ENCODE measurements at places on chromosomes 16 and 17. TPM values are rescaled to one million over a fixed set of nuclear protein-coding genes. Genes with fewer than 3 reads are reported as not detected.

DNA sequence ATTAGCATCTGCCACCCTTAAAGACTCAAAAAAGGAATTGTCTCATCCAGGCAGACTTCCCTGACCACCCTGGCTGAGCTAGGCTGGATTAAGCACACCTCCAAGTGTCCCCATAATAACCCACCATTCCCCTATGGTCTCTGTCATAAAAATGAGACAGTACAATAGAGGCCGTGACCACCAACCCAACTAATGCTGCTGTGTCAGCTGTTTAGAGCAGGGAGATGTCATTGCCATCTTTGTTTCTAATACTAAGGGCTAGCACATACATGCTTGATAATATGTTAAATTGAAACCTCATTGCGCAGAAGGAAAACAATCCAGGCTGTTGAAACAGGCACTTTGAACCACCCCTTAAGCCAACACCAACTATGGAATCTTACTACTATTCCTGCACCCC lies 7.2 kb upstream of the ADAMTS18 start:
- DNase-seq: no peak

GRCh38 chr17:48294806-48295361 lies 135.1 kb downstream of the SKAP1 start:
- DNase-seq: no peak

The HOXB3 gene
- polyA plus RNA-seq: 30.8 TPM

DNA sequence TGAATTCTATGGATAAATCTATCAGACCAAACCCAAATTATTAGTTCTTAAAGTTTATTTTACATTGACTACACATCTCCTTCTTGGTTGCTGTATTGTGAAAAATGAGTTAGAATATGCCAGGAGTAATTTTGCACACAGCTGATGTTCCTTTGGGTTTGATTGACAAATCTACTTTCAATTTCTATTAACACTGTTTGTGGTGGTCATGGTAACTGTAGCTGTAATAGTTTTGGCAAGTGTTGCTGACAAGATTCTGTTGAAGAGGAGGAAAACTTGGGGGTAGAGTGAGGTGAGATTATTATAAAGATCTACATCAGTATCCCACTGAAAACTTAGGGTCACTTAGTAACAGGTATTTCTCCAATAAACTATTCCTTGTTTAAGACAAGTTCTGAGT lies 30.3 kb downstream of the MRTFB start:
- no peak for DNase-seq

The TNFRSF13B gene
- 0.07 TPM for polyA plus RNA-seq

DNA sequence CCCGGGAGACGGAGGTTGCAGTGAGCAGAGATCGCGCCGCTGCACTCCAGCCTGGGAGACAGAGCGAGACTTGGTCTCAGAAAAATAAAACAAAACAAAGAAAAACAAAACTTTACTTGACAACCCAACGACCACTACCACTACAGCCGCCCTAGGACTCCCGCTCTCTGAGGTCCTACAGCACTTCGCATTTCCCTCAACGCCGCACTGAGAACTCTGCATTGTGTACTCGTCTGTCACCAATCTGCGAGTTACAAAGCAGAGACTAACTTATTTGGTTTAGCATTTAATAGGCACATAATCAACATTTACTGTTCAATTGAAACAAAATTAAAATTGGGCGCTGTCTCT lies 479 bp upstream of the ZNF207 start:
- no peak for DNase-seq

DNA sequence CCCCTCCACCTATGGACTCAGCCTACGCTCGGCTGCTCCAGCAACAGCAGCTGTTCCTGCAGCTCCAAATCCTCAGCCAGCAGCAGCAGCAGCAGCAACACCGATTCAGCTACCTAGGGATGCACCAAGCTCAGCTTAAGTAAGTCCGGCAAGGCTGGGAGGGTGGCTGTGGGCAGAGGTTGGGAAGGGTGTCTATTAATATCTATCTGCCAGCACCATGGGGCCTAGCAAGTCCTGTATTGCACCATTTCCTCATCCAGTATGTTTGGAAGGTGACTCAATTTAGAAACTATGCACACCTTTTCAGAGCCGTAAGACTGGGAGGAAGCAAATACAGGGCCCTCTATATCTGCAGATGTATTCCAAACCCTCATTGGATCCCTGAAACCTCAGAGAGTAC lies 45.0 kb upstream of the ARHGAP44 start:
- no peak for DNase-seq

DNA sequence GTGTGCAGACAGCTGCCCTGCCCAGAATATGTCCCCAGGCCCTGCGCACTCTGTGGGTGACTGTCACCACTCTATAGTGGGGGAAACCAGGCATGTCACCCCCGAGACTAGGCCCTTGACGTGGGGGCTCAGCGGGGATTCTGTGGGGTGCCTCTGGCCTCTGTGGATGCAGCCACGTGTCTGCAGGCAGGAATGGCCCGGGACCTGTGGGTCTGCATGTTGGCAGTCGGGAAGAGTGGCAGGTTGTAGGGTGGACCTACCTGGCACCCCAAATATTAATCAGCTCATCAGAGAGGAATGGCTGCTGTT lies 954 bp downstream of the IL32 start:
- no peak for DNase-seq

- peak; percentile 88 for DNase-seq
Measured at GRCh38 chr16:3020247-3020603, at the start of gene TNFRSF12A. Gene TNFRSF12A (plus strand): TSS chr16:3020368. CDS start chr16:3020398, 30 bp downstream.

The SEC14L5 gene
- 0.24 TPM for polyA plus RNA-seq

The CCDC47 gene
- polyA plus RNA-seq: 104 TPM

DNA sequence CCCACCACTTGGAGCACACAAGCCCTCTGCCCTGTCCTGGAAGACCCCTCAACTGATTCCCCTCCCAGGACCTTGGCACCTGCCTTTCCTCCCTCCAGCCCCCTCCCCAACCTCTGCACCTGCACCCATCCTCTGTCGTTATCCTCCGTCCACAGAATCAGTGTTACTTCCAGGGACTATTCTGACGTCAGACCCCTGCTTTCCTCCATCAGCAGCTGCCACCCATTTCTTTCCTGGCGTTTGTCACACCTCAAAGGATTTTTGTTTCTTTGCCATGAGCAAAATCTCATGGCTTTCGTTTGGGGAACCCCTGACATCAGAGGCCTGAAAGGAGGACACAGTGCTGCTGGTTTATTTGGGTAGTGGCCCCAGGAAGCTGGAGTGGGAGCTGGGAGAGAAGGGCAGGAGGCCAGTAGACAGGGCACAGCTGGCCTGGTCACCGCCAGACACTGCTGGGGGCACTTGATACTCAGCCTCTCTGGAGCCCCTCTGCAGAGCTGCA lies 68.4 kb downstream of the SOCS1 start:
- DNase-seq: no peak

The DRC3 gene
- 5.7 TPM for polyA plus RNA-seq

DNA sequence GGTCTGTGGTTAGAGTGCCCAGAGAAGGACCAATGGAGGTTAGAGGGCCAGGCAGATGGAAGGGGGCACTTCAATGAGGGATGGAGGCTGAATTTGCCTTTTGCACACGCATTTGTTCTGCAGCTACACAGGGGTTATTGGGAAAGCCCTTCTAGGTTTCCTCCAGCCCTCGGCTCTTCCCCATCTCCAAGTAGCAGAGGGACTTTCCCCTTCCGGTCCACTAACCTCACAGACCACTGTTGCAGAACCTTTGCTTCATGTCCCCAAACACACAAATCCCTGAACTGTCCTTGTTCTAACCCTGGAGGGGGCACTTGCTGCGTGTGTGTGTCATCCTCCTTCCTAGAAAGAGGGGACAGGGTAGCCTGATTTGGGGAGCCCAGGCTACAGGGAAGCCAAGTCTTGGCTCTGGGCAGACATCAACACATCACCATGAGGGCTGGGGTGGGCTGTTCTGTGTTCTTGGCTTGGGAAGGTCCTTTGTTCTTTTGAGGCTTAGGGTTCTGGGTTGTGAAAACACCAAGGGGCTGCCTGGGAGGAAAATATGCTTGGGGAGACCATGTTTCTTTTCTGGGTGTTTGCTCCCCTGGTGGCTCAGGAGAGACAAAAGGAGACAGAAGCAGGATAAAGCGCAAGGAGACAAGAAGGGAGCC lies 7.3 kb upstream of the NR1D1 start:
- peak; percentile 33 for DNase-seq

GRCh38 chr17:75093548-75094158 lies 5.9 kb downstream of the SLC16A5 start:
- no peak for DNase-seq

- DNase-seq: no peak
Measured at GRCh38 chr17:73767696-73768095, 123.5 kb upstream of the SDK2 start.

DNA sequence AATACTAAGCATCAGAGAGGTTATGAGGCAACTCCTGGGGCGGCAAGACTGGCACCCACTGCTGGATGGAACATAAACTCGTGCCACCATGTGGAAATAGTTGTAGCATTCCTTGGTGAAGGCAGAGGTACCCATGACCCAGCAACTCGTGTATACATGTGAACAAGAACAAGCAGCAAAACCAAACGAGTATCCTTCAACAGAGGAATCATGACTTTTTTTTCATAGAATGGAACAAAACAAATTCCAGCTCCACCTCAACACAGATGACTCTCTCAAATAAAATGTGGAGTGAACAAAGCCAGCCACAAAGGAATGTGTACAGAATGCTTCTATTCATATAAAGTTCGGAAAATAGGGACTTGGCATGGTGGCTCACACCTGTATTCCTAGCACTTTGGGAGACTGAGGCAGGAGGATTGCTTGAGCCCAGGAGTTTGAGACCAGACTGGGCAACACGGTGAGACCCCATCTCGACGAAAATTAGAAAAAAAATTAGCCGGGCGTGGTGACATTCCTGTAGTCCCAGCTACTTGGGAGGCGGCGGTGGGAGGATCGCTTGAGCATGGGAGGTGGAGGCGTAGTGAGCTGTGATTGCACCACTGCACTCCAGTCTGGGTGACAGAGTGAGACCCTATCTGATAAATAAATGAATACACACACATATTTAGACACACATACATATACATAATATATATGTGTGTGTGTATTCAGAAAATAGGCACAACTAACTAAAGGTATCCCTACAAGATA lies 35.3 kb downstream of the B9D1 start:
- no peak for DNase-seq

The SEZ6L2 gene
- polyA plus RNA-seq: 52.3 TPM

DNA sequence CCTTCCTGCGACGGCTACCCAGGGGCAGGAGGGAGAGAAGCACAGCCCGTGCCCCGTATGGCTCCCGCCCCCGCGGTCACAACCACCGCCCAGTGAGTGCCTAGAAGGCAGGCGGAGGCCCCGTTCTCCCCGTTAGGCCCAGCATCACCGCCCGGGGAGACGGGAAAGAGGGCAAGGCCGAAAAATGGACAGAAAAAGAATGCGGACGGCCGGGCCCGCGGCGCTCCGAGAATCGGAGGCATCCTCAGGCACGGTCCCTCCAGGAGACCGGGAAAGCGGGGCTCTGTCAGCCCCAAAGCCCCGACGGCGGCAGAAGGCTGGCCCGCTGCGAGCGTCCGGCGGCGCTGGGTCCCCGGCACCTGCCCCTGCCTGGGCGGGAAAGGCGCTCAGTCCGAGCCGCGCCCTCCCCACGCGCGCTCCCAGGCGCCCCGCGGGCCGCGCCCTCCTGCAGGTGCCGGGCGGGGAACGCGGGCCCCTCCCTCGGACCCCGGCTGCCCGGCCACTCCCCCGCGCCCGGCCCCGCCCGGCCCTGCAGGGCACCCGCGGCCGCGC lies 407 bp downstream of the MCRIP1 start:
- no peak for DNase-seq

The WNT9B gene
- polyA plus RNA-seq: not detected

- no peak for DNase-seq
Measured at GRCh38 chr17:18381953-18382245, 4.3 kb downstream of the EVPLL start.

DNA sequence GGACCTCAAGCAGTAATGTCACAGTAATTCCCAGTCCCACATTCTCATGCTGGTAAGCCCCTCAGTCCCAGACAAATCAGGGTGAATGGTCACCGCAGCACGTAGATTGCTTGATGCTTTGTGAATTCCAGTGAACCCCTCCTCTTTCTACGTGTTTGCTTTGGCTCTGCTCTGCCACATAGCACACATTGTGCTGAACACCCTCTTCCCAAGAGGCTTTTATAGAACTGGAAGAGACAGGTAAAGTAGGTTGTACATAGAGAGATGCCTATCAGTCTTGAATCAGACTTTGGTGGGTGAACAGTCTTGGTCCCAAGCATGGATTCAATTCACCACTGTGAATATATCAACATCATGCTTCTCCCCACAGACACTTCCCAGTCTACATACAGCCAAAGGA lies 579 bp upstream of the KRTAP9-6 start:
- DNase-seq: no peak

The KCNH6 gene
- polyA plus RNA-seq: 6.9 TPM

The BIRC5 gene
- polyA plus RNA-seq: 13.8 TPM

GRCh38 chr17:56290101-56290801 lies 137.0 kb downstream of the ANKFN1 start:
- no peak for DNase-seq

The KCNAB3 gene
- 5.3 TPM for polyA plus RNA-seq

GRCh38 chr16:83574388-83574787 lies 233.4 kb upstream of the HSBP1 start:
- DNase-seq: no peak
